ENCODE measurements at places on chromosomes 16 and 17.
A peak's percentile ranks its signal among the peaks of the same experiment; 100 is the strongest.

DNA sequence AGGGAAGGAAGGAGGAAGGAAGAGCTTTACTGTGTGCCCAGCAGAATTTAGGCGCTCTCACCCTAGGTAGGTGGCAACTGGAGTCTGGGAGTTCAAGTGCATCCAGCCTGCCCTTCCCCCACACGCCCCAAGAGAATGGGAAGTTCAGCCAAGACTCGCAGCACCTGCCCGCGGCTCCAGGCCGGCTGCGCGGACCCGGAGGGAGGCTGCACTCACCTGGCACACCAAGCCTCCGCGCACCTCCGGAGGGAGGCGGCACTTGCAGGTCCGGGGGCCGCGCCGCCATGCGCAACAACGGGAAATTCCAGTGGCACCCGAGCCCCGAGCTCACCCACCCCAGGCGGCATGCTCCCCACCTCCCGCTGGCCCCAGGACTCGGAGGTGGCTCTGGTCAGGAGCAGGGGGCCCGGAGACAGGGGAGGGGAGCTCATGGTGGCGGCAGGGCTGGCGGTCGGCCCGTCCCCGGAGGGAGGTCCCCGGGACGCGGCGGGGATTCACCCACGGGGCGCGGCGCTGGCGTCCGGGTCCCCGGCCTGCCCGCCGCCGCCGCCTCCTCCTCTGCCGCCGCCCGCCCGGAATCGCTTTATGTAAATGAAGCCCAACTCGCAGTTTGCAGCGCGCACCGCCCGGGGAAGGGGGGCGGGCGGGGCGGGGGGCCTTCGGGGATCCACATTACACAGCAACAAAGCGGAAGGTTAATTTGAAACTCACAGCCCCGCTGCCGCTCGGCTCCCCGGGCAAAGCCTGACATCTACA, at the start of gene ZFHX3:
Gene ZFHX3 (minus strand): TSS at position 593 of the 756 bp plus-strand sequence. CDS start 87,983 bp downstream, outside the sequence.
- peak; percentile 48 for DNase-seq

DNA sequence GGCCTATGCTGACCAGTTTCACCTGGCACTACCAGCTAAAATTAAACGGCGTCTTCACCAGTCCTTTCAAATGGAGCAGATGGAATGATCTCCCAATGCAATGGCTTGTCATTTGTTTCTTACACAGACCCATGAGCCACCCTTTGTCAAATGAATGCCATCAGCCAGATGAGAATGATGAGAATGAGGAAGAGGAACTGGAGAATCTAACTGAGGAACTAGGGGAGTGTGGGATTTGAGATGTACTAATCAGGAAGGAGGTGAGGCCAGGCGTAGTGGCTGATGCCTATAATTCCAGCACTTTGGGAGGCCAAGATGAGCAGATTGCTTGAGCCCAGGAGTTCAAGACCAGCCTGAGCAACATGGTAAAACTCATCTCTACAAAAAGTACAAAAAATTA, 116.4 kb downstream of the HS3ST3A1 start:
- DNase-seq: no peak

- no peak for DNase-seq
Measured at GRCh38 chr17:81339534-81340296, 44.6 kb upstream of the SLC38A10 start.

GRCh38 chr17:63881935-63882601, at the start of gene GH2:
Gene GH2, minus strand, starts transcription at chr17:63881944. Its CDS starts 143 bp downstream, at chr17:63881801.
- DNase-seq: no peak

- DNase-seq: no peak
Measured at GRCh38 chr16:87178177-87178863, 138.9 kb downstream of the C16orf95 start.

- DNase-seq: no peak
Measured at GRCh38 chr17:21213638-21214014, 335 bp downstream of the TMEM11 start.

GRCh38 chr16:82639666-82640336, 13.0 kb downstream of the CDH13 start:
- no peak for DNase-seq

DNA sequence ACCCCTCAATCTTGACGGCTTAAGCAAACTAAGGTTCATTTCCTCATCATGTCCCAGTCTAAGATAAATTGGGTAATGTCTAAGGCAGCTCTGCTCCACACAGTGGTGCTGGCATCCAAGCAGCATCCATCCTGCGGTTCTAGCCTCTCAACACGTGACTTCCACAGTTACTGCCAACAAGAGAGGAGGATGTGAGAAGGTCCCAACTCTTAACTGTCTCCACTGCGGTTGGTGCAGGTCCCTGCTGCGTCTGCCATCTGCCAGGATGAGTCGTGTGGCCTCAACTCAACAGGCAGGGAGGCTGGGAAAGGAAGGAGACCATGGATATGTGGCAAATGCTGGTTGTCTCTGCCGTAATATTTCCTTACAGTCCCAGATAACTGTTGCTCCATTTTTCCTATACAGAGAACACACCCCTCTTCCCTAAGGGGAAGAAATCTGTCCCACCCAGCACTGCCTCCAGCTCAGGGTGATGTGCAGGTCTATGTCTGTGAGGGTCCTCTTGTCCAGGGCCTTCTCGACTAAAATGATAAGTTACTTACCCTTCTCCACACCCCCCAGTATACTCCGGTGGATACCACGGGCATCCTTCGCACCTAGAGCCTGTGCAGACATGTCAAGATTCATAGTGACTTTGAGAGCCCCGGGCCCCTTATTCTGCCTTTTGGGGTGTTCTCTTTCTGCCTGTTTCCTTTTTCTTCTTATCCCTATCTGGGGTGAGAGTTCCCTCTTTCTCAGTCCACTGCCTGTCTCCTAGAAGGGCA, 64.7 kb downstream of the KCNJ18 start:
- no peak for DNase-seq

DNA sequence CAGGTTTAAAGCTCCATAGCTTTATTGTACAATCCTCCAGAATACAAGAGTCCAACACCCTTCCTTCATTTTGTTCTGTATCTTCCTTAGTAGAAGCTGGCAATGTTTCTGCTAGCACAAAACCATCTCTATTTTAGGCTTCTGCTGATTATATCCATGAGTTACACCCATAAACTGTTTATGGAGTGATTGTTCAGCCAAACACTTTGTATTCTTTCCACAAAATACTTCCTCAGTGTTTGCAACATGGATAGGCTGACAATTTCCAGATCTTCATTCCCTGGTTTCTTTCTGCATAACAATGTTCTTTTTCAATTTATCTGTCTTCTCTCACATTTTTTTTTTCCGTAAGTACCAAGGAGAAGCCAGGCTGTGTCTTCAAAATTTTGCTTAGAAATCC, 839.9 kb upstream of the CDH8 start:
- DNase-seq: no peak

- DNase-seq: no peak
Measured at GRCh38 chr16:52548261-52549010, 1.5 kb upstream of the TOX3 start.

GRCh38 chr17:15941781-15942180, 3.1 kb upstream of the ADORA2B start:
- no peak for DNase-seq

DNA sequence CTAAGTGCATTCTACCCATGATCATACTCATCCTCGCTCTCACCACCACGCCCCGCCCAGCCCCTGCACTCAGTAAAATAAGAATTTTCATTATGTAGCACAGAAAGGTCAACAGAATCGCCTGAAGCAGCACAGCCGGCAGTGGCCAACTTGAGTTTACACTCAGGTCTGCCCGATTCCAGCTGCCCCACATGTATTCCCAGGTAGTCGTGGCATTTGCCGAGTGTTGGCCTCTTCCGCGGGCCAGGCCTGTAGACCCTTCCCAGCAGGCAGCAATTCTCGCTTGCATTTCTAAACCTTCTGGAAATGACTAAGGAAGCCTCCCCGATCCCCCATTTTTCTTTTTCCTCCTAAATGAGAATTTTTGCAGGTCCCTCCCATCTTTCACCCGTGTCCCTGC, 609 bp downstream of the CNGB1 start:
- DNase-seq: no peak

DNA sequence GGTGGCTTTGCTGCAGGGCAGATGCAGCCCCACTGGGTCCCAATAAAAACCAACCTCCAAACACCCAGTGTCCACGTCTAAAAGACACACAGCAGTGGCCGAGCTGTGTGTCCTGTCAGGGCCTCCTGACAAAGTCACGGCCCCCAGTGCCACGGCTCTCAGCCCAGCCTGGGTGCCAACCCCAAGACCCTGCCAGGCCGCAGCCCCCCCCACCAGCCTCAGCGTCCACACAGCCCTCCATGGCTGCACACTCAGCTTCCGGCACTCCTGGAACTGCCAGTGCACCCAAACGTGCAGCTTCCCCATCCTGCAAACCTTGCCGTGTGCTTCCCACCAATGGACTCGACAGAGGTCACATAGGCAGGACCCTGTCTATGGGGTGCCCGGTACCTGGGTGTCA, 3.6 kb upstream of the CCDC154 start:
- DNase-seq: no peak

DNA sequence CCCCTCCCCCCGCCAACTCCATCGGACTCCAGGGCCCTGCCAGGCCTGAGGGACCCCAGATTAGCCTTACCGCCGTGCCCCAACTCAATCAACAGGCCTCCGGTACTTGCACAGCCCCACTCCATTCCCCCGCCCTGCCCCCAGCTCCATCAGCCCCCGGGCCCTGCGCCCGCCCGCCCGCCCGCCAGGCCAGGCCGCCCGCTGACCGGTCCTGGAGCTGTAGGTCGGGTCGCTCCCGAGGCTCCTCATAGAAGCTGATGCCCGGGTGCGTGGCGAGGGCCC, 308 bp downstream of the GTF3C1 start:
- DNase-seq: no peak

GRCh38 chr17:82301300-82301915, 16.0 kb downstream of the CD7 start:
- DNase-seq: no peak

GRCh38 chr17:63694950-63695773, 4.8 kb downstream of the LIMD2 start:
- no peak for DNase-seq

Measured in NCI-H1105 (cell line).